ENCODE measurements at places on chromosomes 2 and 18.

DNA sequence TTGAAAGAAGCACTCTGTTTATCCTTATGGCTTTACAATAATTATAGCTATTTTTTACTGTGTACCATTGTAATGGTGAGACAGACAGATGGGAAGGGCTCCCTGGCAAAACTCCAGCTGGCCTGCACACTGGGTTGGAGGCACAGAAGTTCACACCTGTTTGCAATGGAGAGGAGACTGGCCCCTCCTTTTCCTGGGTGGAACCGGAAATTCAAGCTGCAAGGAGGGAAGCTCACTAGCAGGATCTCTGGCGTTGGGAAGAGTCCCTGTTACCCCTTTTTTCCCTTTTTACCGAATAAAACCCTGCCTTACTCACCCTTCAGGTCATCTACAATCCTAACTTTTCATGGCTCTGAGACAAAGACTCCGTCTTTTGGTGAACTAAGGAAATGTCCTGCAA lies 100.3 kb upstream of the TFPI start:
- DNase-seq, result peak; percentile 73

DNA sequence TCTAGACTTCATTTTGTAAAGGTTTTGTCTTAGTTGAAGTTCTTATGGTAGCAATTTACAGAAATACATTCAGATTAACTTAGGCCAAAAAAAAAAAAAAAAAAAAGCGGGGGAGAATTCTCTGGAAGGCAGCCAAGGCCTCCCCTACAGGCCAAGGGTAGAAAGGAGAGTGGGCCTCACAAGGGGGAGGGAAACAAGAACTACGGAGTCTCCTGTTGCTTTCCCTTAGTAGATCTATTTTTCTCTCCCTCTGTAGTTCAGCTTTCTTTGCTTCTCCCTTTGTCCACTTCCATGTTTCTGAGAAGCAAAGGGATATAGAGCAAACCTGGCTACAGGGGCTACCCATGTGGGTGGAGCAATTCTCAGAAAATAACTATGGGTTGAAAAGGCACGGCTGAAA lies 2.4 kb upstream of the STK11IP start:
- DNase-seq, result no peak

- DNase-seq, result no peak
These were observed 11.3 kb upstream of the DES start for GRCh38 chr2:219406861-219407230.

DNA sequence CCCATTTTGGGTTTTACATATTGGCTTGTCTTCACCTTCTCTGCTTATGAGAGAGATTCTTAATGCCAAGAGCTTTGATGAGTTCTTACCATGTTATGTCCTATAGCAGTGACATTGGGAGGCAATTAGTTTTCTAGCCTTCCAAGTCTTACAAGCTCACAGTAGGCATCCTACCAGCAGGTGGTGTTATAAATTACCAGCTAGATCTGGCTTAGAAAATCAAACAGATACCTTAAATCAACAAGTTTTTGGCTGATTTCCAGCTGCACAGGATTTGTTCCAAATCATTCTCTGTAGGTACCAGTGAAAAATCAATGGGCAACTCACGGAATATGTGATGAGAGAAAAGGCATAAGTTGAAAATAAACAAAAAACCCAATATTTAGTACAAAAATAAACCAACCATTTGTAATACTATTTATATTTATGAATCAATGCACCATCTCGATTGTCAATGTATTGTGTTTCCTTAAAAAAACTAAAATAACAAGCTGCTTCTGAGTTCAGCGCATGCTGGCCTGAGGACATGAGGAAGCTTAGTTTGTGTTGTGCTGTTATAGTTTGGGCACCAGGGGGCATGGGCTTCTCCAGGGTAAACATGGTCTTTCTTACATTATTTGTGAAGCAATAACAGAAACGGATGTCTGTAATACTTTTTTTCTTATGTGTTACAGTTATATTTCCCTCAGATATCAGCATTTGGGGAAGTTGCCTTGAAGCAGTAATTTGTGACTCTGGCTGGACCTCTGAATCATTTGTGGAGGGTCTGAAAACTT lies 34.1 kb upstream of the NXPH2 start:
- DNase-seq, result peak; percentile 66

- DNase-seq, result no peak
These were observed 117.6 kb downstream of the TPGS2 start for GRCh38 chr18:36711014-36711725.

GRCh38 chr2:216504376-216504762 lies 5.7 kb downstream of the RPL37A start:
- no peak for DNase-seq

DNA sequence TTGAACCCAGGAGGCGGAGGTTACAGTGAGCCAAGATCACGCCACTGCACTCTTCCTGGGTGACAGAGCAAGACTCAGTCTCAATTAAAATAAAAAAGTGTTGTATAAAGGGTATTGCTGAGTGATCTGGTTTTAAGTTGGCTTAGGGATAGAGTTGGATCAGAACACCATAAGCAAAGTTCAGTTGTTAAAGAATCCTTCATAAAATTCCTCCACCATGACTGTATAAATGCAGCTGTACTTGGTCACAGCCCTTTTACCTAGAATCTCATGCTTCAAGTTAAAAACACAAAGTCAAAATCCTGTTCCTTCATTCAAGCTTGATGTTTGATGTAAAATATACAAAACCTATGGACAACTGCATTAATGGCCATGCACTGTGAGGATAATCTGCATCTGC lies 33.4 kb upstream of the PNO1 start:
- no peak for DNase-seq

GRCh38 chr18:68564351-68564750 lies 150.6 kb downstream of the TMX3 start:
- DNase-seq, result peak; percentile 9

GRCh38 chr2:30684026-30684425 lies 123.2 kb downstream of the CAPN13 start:
- DNase-seq, result no peak
